ENCODE measurements at places on chromosomes 12 and 14.
A peak's percentile ranks its signal among the peaks of the same experiment; 100 is the strongest.

GRCh38 chr14:76876076-76876475 lies 49.9 kb downstream of the LRRC74A start:
- DNase-seq: peak; percentile 68

- DNase-seq: peak; percentile 30
Measured at GRCh38 chr12:101414533-101415119, 7.1 kb upstream of the ARL1 start.

- DNase-seq: no peak
Measured at GRCh38 chr14:69685716-69686115, 74.3 kb downstream of the SUSD6 start.

DNA sequence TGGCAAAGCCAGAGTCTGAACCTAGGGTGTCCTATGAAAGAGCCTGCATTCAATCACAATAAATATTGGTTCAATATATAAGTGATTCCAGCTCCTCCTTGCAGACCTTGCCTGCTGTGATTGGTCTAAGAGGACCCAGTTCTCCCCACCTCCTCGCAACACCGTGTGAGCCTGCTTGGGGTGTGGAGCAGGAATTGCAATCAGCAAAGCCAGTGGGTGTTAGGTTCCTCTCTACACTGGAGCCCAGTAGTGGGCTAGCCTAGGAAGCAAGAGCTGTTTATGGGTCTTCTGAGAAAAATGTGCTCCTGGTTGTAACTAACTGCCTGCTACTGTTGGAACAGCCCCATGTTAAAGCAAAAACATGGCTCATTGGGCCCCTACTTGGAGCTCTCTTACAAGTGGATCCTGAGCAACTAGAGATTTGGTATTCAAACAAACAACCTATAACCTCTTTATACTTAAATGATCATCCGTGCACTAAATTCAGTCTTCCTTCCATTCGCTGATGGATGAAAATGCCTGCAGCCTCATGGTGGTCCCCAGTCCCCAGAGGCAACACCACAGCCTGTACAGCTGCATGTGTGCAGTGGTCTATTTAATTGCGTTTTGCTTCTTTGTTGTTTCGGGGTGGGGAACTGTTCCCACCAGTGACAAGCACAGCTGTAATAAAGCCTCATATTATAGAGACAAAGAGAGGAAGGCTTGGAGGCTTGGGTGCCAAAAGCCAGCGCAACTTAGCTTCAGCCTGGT lies 3.7 kb upstream of the SELPLG start:
- no peak for DNase-seq

DNA sequence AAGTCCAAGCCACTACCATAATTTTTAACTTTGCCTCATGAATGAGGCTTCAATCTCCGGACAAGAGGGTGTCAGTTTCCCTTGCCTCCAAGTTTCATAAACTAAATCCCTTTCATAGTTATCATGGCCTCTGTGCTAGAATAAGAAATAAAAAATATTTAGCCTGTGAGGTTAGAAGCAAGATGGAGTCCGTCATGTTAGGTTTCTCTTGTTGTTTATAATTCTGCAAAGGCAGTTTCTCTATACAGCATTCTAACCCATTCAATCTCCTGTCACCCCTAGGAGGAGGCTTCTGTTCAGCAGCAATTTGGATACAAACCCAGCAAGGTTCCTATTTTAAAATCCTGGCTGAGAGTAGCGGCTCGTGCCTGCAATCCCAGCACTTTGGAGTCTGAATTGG lies 15.8 kb upstream of the RAN start:
- no peak for DNase-seq

- no peak for DNase-seq
Measured at GRCh38 chr12:97414855-97415254, 47.7 kb upstream of the RMST start.

- no peak for DNase-seq
Measured at GRCh38 chr14:101480747-101481530, 80.4 kb upstream of the DIO3 start.

GRCh38 chr12:93960521-93960920 lies 187.9 kb upstream of the PLXNC1 start:
- DNase-seq: no peak

DNA sequence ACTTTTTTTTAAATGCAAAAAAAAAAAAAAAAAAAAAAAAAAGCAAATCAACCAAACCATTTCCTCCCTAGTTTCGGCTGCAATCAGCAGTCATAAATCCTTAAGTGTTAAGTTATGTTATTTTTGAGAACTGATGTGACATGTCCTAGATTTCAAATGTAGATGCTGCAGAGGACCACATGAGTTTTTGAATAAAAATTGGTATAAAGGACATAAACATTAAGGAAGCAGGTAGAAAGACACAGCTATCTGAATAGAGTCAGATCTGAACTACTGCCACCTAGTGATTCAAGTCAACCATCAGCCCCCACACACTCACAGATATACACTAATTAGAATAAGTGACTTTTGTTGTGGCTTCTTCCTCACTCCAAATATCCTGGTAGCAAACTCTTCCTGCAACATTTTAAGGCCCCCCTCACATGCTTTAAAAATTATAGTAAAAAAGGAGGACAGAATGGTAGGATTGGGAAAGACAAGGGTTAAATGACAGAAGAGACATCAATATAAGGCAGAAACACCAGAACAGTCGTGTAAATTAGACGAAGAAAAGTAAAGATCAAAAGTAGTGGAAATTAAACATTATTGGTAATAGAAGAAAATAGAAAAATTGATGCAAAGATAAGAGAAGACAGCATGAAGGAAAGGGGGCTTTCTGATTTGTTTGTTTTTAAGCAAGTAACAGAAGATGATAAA lies 394.5 kb upstream of the ATP2B1 start:
- DNase-seq: peak; percentile 44

DNA sequence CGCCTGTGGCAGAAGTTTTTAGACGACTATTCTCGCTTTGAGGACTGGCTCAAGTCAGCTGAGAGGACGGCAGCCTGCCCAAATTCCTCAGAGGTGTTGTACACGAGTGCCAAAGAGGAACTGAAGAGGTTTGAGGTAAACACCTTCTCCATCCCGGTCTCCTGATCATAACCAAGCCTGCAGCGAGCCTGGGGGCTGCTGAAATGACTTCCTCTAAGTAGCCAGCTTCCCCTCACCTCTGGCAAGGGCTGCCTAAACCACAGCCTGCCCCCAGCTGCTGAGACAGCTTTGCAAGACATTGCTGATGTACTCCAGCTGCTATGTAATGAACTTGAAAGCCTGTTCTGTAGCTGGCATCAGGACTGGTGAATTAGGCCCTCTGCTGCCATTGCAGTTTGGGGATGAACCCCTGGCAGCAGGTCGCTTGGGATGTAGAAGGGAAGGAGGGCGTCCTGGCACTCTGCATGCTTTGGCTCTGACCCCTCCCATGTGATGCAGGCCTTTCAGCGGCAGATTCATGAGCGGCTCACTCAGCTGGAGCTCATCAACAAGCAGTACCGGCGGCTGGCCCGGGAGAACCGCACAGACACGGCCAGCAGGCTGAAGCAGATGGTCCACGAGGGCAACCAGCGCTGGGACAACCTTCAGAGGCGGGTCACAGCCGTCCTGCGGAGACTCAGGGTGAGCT lies 84.6 kb downstream of the ESR2 start:
- peak; percentile 73 for DNase-seq

GRCh38 chr12:50354908-50355307 lies 41.5 kb downstream of the FAM186A start:
- DNase-seq: no peak

GRCh38 chr14:65370801-65371248 lies 41.7 kb upstream of the FUT8 start:
- DNase-seq: no peak

- no peak for DNase-seq
Measured at GRCh38 chr14:31435276-31435675, 14.9 kb upstream of the HEATR5A start.

- no peak for DNase-seq
Measured at GRCh38 chr14:103543140-103543539, 14.1 kb downstream of the TRMT61A start.

- DNase-seq: no peak
Measured at GRCh38 chr12:15830538-15830937, 41.4 kb upstream of the EPS8 start.

GRCh38 chr12:7019043-7019569 lies 830 bp upstream of the LPCAT3 start:
- peak; percentile 25 for DNase-seq

- DNase-seq: no peak
Measured at GRCh38 chr12:33795536-33795935, 226.8 kb upstream of the ALG10 start.

DNA sequence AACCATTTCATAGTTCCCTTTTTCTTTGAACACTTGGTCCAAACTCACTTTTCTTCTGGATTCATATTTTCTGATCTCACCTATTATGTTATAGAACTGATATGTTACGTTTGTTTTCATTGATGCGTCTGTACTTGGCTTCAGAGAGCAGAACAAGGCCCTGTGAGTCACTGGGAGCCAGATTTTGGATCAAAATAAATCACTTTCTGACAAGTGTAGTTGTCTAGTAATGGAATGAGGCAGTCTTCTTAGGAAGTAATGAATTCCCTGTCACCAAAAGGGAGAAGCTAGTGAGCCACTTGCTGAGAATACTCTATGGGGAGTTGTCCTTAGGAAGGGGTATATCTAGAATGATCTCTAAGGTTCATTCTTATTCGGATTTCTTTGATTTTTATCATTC lies 10.2 kb downstream of the BICD1 start:
- DNase-seq: no peak

GRCh38 chr12:71954083-71954778 lies 15.6 kb downstream of the TPH2 start:
- DNase-seq: no peak

DNA sequence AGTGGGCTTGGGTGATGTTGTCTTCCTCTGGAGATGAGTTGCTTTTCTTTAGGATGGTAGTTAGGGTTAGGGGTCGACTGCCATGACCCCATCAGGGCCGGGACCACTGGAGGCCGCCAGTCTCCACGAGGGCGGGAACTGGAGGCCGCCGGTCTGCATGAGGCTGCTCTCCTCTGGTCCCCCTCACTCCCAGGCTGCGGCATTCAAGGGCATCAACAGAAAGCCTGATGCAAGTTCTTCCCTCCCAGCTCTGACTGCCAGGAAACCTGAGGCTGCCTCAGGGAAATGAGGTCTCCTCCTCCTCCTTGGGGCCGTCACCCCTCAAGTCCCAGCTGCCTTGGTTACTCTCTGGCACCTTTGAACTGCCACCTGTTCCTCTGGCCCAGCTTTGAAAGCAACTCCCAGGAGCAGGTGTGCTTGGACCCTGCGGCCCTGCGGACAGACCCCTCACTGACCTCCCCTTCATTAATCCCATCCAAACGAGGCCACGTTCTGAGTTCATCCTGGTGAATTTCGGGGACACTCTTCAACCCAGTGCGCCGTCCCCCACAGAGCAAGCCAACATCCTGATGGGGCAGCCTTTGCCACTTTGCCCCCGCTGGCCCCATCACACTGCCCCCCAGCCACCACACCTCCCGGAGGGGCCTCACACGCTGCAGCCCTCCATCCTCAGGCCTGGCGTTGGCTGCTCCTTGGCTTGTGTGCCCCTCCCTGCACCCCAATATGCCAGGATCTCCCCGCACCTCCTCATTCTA lies 37.2 kb upstream of the FBRSL1 start:
- DNase-seq: no peak

DNA sequence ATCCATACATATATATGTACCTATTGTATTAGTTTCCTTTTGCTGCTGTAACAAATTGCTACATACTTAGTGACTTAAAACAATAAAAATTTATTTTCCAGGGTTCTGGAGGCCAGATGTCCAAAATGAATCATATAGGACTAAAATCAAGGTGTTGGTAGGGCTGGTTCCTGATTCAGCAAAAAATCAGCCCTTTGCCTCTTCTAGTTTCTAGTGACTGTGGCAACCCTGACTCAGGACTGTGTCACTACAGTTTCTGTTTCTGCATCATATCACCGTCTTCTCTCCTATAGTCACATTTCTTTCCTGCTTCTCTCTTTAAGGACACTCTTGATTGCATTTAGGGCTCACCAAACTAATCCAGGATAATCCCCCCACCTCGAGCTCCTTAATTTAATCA lies 386.3 kb upstream of the TBX3 start:
- DNase-seq: peak; percentile 19

DNA sequence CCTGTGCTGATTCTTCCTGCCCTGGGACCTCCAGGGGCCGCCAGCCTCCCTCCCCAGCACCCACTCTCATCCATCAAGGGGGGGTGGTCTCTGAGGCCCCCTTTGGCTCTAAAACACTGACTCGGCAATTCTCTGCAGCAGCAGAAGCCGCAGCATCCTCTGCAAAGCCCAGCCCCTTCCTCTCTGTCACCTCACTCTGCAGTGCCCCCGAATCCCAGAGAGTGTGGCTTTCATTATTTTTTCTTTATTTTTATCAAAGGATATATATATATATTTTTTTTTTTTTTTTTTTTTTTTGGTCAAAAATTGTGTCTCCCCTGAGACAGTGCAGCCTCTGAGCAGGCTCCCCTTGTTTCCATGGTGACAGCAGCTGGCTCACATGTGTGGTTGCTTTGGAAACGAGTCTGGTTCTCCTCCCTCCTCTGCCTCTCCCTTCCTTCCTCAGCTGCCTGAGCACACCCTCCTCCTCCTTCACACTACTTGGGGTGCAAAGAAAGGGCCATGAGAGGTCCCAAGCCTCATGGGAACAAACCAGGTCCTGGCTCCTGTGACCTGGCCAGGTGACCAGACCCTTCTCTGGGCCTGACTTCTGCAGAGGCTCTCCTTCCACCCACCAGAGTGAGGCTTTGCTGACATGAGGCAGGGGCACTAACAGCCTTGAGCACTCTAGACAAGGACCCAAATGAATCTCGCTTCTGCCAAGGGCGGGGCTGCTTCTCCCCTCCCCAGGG lies 100.5 kb downstream of the LRRC74A start:
- DNase-seq: no peak

GRCh38 chr12:12083688-12084087 lies 12.9 kb downstream of the BCL2L14 start:
- DNase-seq: no peak

GRCh38 chr12:24756479-24757024 lies 192.3 kb downstream of the BCAT1 start:
- DNase-seq: no peak

DNA sequence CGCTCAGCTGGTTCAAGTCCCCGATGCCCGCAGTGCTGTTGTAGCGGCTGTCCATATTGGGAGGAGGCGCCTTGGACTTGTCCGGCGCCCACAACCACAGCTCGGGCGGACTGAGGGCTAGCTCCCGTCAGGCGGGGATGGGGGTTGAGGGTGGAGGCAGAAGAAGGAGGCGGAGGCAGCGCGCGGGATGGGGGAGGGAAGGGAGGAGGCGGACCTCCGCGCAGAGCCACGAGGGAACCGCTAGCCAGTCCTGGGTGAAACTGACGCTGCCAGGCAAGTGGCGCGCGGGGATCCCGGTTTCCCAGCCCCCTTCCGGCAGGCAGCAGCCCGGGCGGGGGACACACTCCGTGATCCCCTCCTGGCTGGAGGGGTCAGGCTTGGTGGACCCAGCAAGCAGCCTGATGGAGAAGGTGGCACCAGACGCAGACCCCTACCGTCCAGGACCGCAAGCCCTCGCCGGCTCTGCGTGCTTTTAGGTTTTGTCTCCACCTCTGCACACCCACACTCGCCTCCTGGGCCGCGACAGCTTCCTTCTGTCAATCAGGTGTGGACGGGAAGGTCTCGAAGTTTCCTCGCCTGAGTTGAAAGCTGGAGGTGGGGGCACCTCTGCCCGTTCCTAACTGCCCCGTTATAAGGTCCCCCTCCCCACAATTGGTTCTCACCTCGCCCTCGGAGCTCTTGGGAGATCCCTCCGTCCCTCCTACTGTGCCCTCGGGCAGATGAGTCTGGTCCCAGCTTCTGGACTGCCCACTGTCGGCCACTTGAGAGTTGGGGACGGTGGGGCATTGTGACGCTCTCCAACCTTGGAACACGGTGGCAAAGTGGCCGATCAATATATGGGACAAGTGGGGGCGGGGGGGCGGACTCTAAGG lies at the start of gene CPNE8:
TSS of gene CPNE8 (minus strand) at position 112 of the 872 bp plus-strand sequence. CDS start at position 55, 57 bp downstream.
- peak; percentile 5 for DNase-seq
